ENCODE measurements at places on chromosomes 6 and 20.
A peak's percentile ranks its signal among the peaks of the same experiment; 100 is the strongest.

DNA sequence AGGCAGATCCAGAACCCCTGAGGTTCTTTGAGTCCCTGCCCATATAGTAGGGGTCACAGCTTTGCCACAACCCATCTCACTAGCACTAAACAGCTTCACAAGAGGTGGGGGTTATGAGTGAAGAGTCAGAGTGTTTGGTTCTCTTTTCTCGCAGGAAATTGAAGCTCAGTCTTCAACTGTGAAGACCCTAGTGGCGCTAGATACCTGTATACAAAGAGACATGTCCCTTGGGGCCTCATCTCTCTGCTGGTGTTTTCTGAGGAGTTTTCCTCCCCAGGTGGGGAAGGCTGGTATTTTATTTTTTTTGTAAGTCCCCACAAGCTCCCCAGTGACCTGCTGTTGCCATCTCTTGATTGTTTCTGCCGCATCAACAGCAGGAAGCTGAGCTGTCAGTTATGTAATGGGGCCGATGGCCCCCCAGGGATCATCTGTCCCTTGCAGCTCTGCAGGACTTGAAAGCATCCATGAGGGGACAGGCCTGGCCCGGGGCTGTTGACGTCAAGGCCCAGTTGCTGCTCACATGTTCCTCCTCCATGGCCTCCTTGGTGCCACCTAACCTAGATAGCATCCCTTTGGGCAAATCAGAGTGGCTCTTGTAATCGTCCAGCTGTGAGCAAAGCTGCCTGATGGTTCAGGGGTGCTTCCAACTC is 23.1 kb downstream of the STK35 start:
- DNase-seq: no peak

DNA sequence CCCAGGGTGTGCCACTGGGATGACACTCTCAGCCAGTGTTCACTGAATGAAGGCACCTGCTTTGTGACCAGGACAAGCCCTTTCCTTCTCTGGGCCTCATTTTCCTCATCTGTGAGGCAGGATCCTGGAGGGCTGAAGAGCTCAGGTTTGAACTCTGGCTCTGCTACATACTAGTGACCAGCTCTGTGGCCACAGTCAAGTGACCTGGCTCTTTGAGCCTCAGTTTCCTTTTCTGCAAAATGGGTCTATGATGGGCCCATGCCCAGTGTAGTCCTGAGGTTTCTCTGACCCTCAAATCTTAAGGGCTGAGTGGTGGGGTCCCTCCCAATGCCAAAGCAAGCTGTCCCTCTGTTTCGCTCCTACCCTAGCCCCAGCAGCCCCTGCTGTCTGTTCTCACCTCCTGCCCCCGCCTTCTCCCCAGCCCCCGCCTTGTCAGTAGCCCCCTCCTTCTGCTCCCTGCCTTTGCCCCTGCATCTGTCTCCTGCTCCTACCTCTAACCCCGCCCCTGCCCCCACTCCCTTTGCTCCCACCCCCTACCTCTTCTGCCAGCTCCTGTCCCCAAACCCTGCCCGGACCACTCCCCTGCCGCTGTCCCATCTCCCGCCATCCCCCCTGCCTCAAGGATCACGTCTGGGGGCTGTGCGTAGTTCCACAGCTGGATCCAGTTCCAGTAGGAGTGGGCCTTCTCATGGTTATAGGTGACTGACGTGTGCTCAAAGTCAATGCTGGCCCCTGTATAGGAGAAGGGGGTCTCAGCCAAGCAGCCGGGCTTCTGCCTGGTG is 17.0 kb downstream of the SUN5 start:
- no peak for DNase-seq

GRCh38 chr20:2174067-2174466 is 72.4 kb downstream of the STK35 start:
- DNase-seq: no peak

DNA sequence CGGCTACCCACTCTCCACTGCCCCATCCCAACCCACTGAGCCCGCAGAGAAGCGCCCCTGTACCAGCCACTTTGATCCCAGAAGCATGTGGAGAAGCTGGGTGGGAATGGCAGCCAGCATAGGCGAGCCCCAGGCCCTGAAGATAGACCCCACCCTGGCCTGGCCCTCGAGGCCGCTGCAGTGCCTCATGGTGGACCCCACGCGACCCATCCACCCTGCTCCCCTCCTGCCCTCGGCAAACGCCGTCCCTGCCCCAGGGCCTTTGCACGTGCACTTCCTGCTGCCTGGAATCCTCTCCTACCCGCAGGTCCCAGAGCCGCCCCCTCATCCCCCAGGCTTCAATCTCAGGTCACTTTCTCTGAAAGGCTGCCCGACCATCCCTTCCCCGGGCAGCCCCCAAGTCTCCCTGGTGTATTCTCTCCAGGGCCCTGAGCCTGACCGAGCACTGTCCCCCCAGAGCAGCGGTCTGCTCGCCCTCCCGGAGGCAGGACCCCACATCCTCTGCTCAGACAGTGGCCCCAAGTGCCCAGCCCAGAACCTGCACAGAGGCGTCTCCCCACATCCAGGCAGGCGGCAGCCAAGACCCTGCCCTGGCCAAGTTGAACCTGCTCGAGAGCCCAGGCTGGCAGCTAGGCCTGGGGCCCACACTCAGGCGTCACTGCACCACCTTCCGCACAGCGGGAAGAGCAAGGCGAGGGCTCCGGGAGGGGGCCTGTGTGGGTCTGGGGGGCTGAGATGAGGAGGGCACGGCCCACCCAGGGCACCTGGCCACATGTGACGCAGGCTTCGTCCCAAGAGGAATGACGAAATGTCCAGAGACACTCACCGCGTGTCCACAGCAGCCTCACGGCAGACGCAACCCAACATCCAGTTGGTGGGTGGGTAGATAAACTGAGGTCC is 14.0 kb downstream of the KCNQ2 start:
- DNase-seq: no peak

DNA sequence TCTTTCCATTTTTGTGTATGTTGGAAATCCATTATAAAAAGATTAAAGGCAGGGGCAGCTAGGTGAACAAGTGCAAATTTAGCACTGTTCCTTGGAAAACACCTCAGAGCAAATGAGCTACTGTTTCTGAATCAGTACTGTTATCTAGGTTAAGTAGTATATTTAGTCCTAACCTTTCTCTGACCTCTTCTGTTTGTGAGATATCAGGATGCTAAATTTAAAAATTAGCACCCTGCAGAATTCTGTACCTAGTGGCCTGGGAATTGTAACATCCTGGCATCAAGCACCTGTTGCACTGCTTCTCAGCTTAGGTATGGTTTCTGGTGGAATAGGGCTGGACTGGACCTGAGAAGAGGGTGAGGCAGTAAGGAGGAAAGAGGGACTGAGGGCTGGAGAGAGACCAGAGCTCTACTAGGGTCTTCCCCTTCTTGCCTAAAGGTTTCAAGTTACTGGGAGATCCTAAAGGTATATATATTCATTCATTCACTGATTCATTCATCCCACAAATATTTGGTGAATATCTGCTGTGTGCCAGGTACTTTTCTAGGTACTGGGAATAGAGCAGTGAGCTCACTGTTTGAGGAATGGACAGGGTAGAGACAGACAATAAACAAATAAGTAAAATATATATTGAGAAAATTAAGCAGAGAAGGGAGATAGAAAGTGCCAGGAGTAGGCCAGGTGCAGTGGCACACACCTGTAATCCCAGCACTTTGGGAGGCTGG is 5.2 kb downstream of the ZNF76 start:
- no peak for DNase-seq

GRCh38 chr20:44004306-44004915 is 89.8 kb downstream of the TOX2 start:
- DNase-seq: no peak

DNA sequence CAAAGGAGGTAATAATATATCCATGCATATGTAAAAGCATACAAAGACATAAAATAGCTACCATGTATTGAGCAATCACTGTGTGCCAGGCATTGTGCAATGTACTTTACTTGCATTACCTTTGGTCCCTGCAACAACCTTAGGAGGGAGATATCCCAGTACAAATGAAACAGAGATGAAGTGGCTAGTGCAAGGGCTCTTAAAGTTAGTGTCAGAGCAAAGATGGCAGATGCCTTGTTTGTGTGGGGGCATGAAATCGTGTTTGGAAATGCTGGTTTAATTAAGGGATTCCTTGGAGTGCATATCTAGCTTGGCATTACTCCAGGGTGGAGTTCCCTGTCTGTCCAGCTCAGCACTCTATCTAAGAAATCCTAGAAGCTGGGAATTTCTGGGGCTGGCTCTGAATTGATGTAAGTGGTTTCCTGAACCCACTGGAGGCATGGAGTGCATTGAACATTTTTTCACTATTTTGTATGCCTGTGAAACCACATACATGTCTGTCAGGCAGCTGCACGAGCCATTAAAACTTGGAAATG is 9.8 kb downstream of the PAQR8 start:
- no peak for DNase-seq

DNA sequence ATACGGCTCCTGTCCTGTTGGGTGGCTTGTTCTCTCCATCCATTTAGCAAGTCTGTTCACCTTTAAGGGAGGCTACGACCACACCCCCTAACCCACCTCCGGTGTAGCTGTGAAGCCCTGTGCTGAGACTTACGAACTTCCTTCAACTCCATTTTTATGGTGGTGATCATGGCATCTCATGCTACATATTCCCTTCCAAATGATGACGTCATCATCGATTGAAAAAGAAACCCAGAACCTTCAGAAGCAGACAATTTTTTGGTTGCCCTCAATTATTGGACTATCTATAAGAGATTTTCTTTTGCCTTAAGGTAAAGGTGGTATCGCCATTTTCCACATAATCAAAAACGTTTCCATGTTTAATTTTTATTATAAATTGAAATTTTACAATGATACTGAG is 389.0 kb downstream of the CBLN4 start:
- no peak for DNase-seq

- no peak for DNase-seq
These were observed 177.3 kb downstream of the EPHA7 start for GRCh38 chr6:93242049-93242448.

- peak; percentile 41 for DNase-seq
These were observed 406.1 kb downstream of the EPM2A start for GRCh38 chr6:145329257-145329656.

GRCh38 chr6:158191032-158191431 is 22.9 kb downstream of the GTF2H5 start:
- DNase-seq: no peak

DNA sequence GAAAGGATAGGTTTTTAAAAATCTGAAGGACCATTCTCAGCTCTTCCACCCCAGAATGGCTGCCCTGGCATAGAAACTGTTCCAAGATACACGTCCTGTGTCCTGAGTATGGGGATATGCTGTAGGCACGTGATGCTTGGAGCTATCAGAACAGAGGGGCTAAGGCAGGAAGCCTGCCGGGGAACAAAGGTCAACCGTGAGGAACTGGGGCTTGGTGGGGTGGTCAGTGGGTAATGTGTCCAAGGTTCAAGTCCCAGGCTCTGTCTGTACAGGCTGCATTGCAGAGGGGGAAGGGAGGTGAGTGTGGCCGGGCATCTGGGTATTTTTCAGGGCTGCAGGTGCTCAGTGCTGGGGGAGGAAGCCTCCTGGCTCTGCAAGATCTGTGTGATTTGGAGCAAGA is 479.6 kb upstream of the CHD6 start:
- no peak for DNase-seq

DNA sequence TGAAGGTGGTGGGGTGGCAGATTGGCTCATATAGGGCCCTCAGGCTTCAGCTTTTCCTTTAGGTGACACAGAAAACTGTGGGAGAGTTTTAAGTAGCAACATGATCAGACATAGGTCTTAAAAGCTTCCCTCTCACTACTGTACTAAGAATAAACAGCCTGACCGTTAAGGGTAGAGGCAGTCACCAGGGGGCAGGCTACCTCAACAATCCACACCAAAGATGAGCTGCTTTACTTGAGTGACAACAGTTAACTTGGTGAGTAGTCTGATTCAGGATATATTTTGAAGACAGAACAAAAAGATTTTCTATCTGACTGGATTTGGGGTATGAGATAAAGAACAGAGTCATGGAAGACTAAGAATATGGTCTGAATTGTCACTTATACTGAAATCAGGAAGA is 193.1 kb upstream of the SHLD1 start:
- no peak for DNase-seq

- DNase-seq: no peak
These were observed 12.8 kb downstream of the PHIP start for GRCh38 chr6:79065232-79065631.

GRCh38 chr6:26202811-26203583 is 115.8 kb downstream of the HFE start:
- no peak for DNase-seq

GRCh38 chr6:159174263-159174969 is 5.2 kb downstream of the FNDC1 start:
- DNase-seq: peak; percentile 65

GRCh38 chr6:44257025-44257752 is at the start of gene SLC35B2:
SLC35B2 (minus strand) TSS chr6:44257528; CDS start chr6:44257410, 118 bp downstream.
- DNase-seq: peak; percentile 84
